ENCODE measurements at places on chromosomes 3 and 15.

DNA sequence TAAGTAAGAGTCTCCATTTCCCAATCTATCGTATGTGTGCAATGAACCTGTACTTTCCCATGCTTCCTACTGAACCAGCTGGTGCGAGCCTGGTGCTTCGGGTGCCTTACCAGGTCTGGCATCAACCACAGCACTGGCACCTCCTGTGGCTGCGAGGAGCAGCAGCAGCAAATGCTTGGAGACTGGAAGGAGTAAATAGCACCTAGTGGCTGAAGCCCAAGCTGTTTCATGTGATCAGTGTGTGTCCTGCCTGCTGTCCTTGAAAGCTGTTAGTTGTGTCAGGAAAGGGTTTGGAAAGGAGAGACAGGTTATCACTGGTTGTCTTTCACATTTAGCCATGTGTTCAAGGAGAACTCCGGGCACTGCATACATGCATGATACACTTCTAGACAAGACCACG is 31.8 kb downstream of the PCOLCE2 start:
- DNase-seq = peak; percentile 20

DNA sequence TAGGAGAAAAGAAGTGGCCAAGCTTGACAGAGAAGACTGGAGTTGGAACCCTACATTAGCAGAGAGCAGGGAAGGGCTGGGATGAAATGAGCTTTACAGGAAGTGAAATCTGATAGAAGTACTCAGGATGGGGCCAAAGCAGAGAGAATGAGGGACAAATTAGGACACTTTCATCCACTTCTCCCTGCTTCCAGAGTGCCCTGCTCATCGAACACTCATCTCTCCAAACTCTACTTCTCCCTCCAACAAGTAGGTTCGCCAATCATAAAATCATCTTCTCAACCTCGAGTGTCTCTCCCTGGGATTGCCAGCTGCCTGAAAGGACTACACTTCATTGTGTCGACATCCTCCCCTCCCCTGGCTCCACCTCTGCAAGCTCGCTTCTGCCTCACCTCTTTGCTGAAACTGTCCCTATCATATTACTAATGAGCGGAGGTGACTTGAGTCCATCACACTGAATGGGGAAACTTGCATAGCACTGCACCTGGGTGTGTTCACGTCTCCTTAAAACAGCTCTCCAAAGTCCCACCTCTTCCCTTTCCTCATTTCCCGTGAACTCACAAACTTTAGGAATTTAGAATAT is 365.8 kb downstream of the FOXP1 start:
- DNase-seq = no peak

DNA sequence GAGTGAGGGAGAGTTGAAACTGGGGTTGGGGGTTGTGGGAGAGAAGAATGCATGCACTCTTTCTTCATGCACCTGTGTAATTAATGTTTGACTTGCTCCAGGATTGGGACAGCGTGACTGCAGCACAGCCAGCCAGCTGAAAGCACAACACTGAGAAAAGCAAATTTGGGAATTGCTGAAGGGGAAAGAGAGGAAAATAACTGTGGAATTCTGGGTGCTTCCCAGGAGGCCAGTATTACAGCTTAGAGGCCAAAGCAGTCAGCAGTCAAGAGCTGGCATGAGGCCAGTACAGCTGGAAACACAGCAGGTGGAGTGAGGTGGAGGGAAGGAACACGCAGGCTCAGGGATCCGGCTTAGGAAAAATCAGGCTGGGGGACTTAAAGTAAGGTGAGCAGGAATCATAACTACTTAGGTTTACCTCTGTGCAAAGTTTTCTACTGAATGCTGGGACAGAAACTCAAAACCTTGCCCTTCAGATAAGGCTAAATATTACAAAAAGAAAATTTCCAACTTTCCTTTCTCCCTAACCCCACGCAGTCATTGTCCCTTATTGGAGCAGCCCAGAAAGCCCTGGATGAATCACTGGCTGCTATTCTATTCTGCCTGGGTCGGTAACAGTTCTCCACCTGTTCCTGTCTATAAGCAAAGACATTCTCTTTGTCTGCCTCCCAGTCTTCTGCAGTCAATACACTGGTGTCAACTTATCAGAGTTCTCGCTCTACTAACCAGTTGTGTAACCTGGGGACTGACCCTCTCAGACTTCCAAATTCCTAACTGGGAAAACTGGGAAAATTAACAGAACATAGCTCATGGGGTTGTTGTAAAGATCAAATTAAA is 167.2 kb downstream of the MAGI1 start:
- DNase-seq = no peak

DNA sequence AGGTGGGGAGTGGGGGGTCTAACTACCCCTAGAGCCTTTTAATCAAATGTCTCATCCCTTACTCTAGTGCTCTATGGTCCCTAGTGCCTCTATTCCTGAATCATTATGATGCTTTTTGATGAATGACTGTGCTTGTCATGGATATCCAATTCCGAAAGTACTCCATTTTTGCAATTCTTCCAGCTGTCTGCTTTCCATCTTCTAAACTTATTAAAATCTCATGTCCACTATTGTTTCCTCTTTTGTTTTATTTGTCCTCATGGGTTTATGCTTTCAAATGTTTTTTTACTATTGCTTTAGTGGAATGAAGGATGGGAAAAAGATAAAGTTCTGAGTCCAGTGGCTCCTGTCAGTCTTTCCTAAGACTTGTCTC is 77.2 kb upstream of the KCNMB2 start:
- DNase-seq = no peak

DNA sequence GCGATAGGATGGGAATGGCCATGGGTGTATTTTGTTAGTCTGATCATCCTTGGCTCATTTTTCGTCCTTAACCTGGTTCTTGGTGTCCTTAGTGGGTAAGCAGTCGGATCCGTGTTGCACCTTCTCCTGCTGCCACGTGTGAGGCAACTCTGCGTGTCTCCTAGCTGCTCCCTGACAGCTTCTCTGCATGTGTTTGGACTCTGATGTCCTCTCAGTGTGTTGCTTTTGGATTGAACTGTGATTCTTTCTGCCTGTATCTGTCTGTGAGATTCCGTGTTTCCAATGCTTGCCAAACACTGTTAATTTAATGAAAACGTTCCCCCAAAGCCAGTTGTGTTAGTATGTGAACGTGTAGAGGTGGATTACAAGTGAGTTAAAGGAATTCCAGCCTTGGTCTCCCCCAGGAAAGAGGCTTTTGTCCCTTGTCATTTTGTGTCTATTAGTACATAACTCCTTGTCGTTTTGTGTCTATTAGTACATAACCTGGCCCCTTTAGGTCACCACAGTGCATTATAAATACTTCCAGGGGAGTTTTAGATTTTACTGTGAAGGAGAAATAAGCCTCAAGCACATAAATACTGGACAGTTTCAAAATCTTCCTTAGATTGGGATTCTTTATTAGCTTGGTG is 172.4 kb downstream of the CHDH start:
- no peak for DNase-seq

GRCh38 chr15:63530752-63531299 is 26.4 kb downstream of the USP3 start:
- no peak for DNase-seq

DNA sequence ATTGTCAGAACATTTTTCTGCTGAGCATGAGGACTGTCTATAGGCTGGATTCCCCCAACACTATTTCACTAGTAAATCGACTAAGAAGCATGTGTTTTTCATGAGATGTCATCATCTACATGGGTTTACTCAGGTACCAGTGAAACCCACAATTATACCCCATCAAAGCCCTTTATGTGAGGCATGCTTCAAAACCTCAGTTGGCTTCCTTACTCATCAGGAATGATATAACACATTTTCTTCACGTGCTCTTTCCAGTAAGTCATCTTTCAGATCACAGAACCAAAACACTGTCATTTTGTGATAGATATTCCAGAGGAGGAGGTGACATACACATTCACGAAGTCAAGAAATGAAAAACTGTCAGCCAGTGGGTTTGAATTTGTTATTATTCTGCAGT is 116.5 kb downstream of the ANO10 start:
- DNase-seq = no peak

DNA sequence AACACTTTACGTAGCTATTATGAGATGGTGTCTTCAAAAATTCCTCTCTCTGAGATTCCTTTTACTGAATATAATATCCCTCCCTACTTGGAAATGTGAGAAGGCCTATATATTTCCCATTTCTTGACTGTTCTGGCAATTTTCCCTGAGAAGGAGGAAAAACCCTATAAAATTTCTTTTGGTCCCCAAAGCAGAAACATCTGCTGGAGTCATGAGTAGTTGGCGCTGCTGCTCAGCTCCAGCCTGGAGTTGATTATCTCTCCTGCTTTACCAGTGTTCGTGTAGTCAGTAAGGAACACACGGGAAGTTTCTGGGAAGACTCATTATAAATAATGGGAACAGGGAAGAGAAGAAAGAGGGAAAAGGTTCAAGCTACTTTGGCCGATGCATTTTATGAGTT is 680.1 kb downstream of the EPHA3 start:
- DNase-seq = no peak

DNA sequence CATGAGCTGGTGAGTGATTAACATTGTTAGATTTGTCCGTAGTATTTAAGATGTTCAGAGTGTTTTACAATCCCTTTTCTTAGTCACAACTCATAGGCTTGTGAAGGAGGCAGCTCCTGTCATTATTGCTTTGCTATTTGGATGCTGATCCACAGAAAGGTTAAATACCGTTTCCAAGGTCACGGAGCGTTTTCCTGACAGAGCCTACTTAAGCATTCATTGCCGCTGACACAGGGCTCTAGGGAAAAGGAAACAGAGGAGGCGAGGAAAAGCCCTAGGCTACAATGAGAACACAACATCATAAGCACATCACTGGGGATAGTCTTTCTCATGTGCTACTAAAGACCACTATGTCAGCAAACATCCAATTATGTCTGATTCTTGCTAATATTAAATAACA is 38.5 kb upstream of the CPB1 start:
- DNase-seq = no peak

All from SW 1271 (cell line).